Stimulated activated CD4-positive, alpha-beta T cell treated with anti-CD3 and anti-CD28 coated beads, Interleukin-15, amount 100 ng/mL, for 24 hours (primary cell): ENCODE measurements at places on chromosomes 1 and 21.

GRCh38 chr1:54357967-54358366 lies 48.2 kb downstream of the SSBP3 start:
- no peak for DNase-seq

- no peak for DNase-seq
Measured at GRCh38 chr1:219692981-219693380, 80.1 kb upstream of the ZC3H11B start.

DNA sequence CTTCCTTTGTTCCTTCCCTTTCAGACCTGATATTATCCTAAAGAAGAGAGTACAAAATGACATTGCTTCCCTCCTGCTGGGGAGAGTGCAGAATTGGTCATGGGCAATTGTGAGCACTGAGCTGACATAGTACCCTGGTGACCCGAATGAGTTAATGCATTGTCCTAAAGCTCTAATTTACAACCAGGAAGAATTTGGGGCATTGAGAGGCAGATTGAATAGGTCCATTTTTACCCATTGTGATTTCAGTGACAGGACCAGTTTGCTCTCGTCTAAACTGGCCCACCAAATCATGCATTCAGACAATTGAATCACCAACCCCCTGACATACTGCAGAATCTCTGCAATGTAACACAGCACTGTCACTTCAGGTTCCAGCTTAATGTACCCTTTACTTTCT lies 497.4 kb downstream of the DPYD start:
- no peak for DNase-seq

- DNase-seq, result no peak
Measured at GRCh38 chr1:228347181-228347580, 59.5 kb downstream of the TRIM11 start.

GRCh38 chr1:32695098-32695904 lies 7.3 kb downstream of the SYNC start:
- no peak for DNase-seq

DNA sequence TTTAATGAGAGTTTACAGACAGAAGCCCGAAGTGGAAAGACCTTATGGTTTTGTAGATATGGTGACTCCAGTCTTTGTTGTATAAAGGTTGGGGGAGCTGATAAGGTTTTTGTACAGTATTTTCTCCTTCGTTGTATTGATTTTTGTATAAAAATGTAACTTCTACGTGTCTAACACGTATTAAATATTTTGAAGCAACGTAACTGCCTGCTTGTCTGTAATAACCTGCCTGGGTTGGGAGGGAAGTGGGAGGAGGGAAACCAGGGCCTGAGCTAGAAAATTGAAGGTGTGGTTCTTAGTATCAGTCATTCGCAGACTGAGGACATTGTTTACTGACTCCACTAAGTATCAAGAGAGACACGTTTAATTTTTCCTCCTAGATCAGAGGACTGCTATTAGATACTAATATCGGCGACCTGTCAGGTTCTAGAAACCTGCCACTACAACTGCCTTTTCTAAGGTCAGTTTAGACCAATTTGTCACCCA lies 2.2 kb downstream of the IER5 start:
- peak; percentile 62 for DNase-seq
